ENCODE measurements at places on chromosomes 6 and 20. TPM values are rescaled to one million over a fixed set of nuclear protein-coding genes. Genes with fewer than 3 reads are reported as not detected.

The YTHDF1 gene
- 22.5 TPM for total RNA-seq

The TRAPPC3L gene
- not detected for total RNA-seq

The EYA2 gene
- not detected for total RNA-seq

The OR2H1 gene
- total RNA-seq: not detected

The ACSS1 gene
- total RNA-seq: 1.1 TPM

The TCP11 gene
- not detected for total RNA-seq
